ENCODE measurements at places on chromosomes 11 and 22.

GRCh38 chr22:24542641-24543040, 12.3 kb downstream of the GUCD1 start:
- no peak for DNase-seq

GRCh38 chr11:124113890-124114289, 1.4 kb upstream of the VWA5A start:
- DNase-seq: peak; percentile 50

GRCh38 chr11:10350334-10350733, 45.5 kb downstream of the ADM start:
- no peak for DNase-seq

DNA sequence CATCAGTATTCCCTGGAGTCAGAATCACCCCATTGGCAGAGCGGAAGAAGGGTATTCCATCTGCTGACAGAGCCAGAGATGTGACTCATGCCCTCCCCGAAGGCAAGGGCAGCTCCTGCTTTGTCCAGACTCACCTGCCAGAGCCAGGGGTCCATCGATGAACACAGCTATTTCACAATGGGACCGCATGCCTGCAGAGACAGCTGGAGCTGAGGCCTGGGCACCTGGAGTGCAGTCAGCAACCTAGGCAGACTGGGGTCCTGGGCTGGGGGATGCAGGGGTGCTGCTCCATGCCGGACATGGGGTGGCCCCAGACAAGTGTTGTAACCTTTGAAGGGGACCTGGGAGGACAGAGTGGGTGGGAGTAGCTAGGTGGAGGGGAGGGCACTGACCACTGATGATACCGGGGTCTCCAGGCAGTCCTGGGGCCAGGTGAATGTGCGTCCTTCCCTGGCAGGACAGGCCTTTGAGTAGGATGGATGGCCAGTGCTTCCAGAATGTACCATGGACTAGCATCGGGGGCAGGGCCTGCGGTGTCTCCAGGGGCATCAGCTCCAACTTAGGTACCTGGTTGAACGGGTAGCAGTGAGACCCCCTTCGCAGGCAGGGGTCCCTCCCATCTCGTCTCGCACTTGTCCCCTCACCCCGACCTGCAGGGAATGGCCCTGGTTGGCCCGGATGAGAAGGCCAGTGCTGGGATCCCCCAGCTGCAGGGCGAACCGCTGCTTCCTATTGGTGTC, 1.7 kb downstream of the TRPT1 start:
- DNase-seq: no peak

DNA sequence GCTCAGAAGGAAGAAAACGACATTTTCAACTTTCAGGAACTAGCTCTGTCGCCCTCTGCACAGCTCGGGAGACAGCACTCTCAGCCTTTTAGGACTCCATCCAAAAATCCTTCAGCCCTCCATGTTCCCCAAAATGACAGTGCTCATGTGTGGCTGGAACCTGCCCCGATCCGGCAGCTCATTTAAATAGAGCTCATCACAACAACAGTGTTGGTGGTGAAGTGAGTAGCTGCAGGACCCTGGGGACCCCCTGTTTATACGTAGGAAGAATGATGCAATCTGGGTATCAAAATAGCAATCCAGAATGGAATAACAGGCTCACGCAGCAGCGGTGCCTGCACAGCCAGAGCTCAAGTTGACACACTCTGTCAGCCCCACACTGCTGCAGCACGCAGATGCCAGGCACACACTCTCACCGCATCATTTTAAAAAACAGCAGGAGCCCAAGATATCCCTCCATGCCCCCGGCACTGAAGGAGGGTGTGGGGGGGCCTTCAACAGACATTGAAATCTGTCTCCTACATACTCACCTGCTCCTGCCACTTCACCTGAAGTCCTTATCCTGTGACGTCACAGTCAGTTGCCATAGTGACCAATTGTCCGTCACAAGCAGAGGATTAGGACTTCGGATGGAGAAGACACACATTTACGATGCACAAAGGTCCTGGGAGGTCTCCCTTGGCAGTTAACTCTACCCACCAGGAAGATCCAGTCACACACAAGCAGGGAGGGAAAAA, 24.0 kb downstream of the TRIM66 start:
- DNase-seq: no peak

DNA sequence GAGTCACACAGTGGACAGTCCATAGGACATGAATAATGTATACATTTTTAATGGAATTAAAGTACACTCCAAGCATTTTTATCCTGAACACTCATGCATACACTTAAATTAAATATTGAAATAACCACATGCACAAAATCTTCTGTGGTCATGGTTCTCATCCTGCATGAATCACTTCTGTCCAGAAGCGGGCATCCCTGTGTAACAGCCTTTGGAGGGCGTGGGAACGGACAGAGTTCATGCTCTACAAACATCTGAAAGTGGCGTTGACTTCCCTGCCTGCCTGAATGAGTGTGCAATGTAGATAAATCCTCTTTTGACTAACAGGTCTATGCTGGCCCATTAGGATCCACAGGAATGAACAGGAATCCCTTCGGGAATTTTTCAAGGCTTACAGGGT, 780.2 kb downstream of the BRD1 start:
- no peak for DNase-seq

DNA sequence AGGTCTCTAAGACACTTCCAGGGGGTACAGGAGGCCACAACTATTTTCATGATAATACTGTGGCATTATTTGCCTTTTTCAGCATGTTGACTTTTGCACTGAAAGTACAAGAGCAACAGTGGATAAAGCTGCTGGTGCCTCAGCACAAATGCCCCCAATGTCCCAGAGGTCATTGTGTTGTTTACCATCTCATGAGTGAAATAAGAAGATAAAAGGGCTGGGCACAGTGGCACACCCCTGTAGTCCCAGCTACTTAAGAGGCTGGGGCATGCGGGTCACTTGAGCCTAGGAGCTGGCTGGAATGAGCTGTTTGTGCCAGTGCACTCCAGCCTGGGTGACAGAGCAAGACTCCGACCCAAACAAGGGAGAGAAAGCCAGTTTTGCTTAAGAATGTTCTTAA, 72.6 kb upstream of the RAB1B start:
- DNase-seq: peak; percentile 12

DNA sequence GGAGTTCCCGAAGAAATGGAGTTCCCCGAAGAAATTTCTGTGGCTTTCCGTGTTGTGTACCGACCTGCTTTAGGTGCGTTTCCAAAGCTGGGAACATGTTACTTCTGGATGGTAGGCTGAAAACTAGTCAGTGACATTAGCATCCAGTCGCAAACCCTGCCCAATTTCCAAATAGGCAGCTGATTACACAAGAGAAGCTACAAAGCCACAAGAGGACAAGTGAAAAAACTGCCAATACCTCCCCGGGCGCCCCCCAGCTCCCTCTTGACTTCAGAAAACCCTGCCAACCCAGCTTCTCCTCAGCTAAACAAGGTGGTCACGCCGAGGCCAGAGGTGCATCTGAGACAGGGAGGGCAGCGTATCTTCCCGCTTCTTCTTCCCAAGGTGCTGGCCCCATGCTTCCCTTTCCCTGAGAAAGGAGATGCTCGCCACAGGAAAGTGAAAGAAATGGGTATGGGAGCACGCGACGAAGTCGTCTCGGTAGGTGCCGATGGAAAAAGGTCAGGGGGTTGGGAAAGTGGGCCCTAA, 551 bp downstream of the AGBL2 start:
- DNase-seq: peak; percentile 8

DNA sequence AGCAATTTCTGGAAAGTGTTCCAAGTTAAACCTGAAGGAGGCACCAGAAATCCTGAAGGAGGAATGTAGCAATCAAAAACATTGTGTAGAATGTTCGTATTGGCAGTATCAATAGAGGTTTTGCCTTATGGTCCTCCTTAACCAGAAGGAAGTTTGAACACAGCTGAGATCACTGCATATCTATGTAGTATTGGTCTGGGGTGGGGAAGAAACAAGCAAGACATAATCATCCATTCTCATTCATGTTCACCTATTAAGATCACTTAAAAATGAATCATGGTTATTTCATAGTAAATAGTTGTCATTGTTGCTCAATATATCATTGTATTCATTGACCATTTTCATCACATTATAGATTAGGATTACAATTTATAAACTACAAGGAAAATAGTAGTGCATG, 160.5 kb downstream of the DDX10 start:
- no peak for DNase-seq

GRCh38 chr11:112966561-112966960, 5.3 kb downstream of the NCAM1 start:
- no peak for DNase-seq

DNA sequence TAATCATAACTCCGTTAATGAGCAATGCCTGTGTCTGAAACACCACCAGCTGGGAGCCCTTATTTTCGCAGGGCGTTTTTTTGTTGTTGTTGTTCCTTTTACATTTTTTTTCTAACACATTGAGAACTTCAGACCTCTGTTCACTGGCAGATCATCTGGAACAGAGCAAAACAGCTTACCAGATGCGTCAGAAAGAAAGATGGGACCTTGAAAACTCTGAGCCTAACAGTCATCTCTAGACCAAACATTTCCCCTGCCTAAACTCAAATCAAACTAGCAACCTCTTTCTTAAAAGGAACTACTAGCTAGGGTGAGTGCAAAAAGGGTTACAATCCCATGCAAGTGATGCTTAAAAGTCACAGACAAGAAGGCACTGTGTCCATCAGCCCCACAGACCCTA, 93.2 kb downstream of the PLEKHA7 start:
- no peak for DNase-seq

GRCh38 chr22:25903294-25903693, 161.3 kb downstream of the MYO18B start:
- DNase-seq: no peak

DNA sequence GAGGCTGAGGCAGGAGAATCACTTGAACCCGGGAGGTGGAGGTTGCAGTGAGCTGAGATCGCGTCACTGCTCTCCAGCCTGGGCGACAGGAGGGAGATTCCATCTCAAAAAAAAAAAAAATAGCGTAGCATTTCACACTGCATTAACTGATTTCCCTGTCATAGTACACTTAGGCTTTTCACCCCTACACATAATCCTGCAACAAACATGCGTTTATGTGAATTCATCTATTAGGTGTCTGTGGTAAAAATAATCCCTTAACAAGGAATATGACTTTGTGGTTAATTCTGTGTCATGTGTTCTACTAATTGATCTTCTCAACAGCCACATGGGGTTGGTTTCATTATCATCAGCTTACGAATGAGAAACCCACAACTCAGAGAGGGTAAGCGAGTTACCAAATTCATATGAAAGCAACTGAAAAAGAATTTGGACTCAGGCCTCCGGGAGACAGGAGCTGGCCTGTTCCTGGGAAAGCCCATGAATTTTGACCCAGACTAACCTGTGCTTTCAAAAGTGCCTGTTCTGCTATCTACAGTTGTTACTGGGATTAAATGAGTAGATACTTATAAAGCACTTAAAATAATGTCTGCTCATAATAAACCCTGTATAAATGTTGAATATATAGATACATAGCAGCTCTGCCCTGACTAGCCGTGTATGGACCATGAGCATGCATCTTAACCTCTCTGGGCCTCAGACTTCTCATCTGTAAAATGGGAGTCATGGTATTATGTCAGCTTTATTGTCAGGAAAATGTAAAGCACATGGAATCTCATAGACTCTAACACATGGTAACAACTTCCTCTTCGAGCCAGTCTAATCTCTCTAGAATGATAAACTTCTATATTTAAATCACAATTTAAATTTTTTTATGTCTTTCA, 36.6 kb downstream of the KCNJ1 start:
- no peak for DNase-seq

- no peak for DNase-seq
These were observed 51.3 kb upstream of the CD44 start for GRCh38 chr11:35087648-35088047.

DNA sequence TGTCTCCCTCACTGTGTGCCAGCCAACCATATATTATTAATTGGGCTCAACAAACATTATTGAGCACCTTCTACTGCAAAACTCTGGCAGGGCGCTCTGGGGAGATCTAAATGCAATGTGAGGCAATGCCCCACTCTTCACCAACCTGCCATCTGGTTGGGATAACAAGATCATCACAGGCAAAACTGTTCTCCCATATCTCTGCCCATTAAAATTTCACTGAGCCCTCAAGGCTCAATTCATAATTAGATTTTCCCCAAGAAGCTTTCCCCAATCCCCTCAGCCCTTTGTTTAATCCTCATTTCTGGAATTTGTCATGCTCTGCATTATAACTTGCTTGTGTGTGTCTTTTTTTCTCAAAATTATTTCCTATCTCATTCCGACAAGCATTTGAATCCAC, 106.6 kb downstream of the ARL14EP start:
- no peak for DNase-seq

DNA sequence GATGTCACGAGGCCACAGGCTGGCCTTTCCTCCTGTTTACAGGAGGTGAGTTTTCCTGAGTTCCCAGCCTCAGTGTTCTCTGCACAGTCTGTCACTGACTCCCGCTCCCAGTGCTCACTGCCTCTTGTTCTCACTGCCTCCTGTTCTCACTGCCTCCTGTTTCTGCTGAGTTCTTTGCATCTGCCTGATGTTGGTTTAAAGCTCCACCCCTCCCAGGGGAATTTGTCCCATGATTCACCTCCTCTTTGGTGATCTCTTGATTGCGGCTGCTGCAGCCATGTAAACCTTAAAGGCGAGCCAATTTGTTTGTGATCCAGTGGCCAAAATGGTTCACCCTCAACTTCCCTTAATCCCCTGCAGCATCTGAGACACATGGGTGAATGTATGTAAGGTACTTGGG, 6.0 kb upstream of the TUBA8 start:
- DNase-seq: no peak

GRCh38 chr11:80638296-80638695, 1197.5 kb upstream of the TENM4 start:
- no peak for DNase-seq

GRCh38 chr11:79447038-79447786, 6.4 kb upstream of the TENM4 start:
- no peak for DNase-seq

- DNase-seq: no peak
These were observed 28.7 kb downstream of the INCENP start for GRCh38 chr11:62152245-62153086.

DNA sequence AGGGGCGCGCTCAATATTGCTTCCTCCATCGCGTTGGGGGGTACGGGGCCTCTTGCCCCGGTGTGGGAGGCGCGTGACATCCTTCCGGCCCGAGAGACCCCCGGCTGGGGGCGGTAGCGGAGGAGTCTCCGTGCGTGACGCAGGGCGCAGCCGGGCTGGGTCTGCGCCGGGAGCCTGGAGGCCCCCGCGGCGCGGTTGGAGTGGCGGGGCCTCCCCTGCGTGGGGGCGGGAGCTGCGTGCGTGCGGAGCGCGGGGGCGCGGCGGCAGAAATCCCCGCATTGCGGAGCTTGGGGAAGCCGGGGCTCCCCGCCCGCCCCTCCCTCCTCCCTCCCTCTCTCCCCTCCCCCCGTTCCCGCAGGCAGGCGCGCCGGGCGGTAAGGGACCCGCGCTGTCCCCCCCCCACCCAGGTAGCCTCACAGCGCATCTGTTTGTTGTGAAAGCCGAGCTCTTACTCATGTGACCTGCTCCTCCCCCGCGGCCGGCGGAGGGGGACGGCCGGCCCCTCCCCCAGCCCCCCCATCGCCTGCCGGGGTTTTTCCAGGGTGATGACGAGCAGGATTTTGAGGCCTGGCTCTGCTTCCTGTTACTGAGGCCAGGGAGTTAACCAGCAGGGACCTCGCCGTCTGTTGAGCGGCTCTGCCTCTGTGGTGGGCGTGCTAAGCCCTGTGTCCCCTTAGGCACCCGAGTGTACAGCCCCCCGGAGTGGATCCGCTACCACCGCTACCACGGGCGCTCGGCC, 1.6 kb downstream of the PIM3 start:
- peak; percentile 94 for DNase-seq
